Activated naive CD4-positive, alpha-beta T cell treated with Interleukin-2 at 50 U/mL for 16 hours (primary cell): ENCODE measurements at places on chromosomes 1 and 21.

DNA sequence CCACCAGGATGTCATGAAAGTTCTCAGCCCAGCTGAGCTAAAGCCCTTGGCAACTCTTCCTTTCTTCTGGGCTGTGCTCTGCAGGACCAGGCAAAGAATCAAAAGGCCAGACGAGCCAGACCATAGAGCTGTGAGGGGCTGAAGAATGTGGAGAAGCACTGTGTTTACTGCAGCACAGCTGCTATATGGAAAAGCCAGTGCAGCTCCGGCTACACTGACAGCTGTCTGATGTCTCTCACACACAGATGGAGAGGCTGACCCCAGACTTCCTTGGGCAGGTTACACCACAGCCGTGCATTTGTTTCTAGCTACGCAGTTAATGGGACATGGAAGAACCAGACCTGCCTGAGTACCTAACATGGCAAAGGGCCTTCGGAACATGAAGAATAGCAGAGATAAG, 40.3 kb downstream of the CD247 start:
- DNase-seq: no peak

- DNase-seq: no peak
These were observed 1640.2 kb upstream of the PRMT6 start for GRCh38 chr1:105416261-105416660.

DNA sequence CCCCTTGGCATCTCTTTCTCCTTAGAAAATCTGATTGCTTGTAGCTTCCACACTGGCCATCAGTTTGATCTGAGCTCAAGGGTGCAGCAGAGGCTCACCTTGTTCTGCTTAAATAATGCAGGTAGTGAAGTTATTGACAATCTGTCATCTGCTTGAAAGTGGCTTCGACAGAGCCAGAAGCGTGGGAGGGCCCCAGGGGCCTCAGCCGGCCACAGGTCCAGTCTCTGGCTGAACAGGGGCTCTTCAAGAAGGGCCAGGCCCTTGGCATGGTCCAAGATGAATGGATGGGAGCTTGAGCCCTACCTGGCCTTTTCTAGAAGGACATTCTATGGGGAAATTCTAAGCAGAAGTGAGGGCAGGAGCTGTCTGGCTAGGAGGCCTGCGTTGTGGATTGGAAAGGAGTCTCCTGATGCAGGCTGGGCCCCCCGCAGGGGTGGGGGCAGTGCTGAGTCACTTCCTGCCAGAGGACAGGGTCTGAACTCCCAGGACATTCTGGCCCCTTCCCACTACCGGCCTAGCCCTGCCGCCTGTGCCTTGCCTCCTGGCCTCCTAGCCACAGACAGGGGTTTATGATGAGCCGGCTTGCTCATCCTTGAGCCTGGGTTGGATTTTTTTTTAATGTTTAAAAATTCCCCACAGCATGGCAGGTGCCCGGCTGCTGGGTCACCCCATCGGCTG, 162.3 kb upstream of the VAMP3 start:
- DNase-seq: no peak

GRCh38 chr1:36448530-36449056, 1.7 kb downstream of the OSCP1 start:
- no peak for DNase-seq

DNA sequence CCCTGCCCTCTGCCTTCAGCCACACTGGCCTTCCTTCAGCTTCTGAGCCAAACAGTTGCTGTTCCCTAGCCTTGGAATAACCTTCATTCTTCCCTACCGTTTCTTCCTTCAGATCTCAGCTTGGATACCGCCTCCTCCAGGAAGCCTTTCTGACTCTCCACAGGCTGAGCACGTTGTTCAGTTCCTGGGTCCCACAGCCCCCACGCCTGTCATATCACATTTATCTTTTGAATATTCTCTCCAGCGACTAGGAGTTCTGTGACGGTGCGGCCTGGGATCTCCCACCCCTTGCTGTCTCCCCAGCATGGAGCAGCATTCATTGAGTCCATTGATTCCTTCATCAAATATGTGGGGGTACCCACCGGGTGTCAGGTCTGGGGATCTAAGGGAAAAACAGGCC, 39.2 kb downstream of the EPHA2 start:
- no peak for DNase-seq

- DNase-seq: no peak
These were observed 30.4 kb downstream of the CDC14A start for GRCh38 chr1:100382657-100383056.

GRCh38 chr1:244439391-244440032, 12.2 kb downstream of the ADSS2 start:
- DNase-seq: no peak

DNA sequence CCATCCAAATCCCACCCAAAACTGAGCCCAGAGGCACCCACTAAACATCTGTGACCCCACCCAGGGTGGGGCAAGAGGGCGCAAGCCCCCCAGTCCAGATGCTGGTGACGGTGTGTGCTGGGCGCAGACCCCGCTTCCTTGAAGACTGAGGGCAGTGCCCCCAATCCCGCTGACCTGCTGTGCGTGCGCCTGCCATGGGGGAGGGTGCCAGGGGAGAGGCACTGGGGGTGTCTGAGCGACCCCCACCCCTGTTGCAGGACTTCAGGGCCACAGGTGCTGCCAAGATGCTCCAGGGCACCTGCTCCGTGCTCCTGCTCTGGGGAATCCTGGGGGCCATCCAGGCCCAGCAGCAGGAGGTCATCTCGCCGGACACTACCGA, 13.3 kb downstream of the COL6A2 start:
- no peak for DNase-seq

GRCh38 chr1:246689409-246690008, 34.7 kb upstream of the SCCPDH start:
- peak; percentile 22 for DNase-seq

- no peak for DNase-seq
These were observed 124.5 kb downstream of the PTPRC start for GRCh38 chr1:198763298-198763714.

- DNase-seq: peak; percentile 26
These were observed 67.5 kb upstream of the CD1D start for GRCh38 chr1:158112994-158113758.

DNA sequence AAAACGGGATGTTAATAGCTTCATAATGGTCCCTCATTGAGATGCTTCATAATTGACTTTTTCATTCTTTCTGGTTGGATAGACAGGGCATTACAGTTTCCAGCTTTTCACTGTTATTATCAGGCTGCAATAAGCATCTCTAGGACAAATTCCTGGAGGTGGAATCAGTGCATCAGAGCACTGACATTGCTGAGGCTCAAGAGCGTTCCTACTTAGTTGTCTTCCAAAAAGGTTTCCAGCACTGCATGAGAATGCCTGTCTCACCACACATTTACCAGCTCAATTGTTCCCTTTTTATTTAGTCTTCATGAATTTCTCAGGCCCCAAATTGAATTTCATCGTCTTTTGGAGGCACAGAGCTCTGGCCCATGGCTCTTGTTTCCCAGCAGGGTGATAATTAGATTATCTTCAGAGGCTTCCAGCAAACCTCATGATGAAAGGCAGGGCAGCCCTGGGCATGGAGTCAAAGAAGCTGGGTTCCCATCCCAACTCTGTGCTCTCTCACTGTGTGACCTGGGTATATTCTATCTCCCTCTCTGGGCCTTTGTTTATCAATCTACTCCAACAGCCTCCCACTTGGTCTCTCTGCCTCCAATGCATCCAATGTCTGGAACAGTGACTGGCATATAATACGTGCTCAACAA, 451.4 kb downstream of the PTPRU start:
- DNase-seq: no peak

DNA sequence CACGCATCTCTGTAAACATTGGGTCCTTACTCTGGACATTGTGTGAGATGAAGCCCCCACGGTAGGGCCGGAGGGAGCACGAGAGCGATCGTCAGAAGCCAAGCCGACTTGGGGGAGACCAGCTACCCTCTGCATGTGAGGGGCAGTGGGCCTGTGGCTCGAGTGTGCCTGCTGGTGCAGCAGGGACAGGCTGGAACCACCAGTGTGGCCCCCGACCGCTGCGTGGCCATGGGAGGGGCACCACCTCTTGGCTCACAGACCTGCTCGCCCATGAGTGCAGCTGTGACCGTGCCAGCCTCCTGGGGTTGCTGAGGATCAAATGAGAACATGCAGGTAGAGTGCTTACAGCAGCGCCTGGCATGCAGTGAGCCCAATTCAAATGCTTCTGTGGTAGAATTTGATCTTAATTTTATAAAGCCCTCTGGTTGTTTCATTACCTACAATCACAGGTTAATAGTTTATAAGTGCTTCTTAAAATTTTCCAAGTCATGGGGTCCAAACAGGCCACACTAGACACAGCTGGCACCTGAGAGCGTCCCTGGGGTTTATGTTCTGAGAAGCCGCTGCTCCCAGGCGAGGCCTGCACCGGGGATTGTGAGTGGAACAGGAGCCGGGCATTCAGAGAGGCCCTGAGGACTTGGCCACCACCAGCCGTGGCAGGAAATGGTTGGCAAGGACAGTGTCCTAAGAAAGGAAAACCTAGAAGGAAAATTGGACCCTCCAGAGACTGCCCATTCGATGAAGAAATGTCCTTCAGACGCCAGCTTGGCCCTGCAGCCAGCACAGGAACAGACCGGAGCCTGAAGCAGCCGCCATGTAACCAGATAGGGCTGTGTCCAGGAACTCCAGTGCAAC, 22.6 kb upstream of the ADARB1 start:
- DNase-seq: no peak

DNA sequence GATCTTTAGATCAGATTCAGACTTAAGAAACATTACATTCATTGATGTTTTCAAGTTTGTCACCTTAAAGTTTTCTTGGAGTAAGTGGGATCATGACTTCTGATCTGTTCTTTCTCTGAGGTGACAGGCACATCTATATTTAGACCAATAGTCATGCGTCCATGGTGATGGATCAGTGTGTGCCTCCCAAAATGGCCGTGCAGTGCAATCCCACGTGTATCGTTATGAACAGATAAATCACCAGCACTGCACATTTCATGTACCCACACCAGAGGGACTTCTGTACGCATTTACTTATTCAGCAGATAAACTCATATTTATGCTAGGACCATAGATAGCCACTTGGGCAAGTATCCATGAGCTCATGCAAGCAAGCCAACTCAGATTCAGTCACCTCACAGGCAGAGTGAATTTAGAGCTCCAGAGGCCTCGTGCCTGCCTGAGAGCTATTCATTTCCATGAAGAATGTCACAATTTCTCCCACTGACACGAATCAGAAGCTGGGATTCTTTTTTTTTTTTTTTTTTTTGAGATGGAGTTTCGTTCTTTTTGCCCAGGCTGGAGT, 13.9 kb upstream of the WDR26 start:
- no peak for DNase-seq

DNA sequence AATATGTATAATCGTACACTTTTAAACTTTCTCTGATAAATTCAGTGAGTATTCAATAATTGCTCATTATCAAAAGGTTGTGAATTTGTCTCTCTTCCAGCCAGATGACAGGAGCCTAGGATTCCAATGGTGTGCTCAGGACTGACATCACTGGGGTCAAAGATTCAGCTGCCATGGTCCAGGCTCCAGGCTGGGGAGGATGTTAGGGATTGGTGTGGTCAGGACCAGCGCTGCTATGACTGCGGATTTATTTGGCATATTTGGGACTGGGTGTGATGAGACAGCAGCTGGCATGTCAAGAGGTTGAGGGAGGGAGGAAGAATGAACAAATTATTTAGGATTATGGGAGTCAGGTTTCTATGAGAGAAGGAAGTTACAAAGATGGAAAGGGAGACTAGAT, 48.2 kb upstream of the ABCA4 start:
- no peak for DNase-seq

DNA sequence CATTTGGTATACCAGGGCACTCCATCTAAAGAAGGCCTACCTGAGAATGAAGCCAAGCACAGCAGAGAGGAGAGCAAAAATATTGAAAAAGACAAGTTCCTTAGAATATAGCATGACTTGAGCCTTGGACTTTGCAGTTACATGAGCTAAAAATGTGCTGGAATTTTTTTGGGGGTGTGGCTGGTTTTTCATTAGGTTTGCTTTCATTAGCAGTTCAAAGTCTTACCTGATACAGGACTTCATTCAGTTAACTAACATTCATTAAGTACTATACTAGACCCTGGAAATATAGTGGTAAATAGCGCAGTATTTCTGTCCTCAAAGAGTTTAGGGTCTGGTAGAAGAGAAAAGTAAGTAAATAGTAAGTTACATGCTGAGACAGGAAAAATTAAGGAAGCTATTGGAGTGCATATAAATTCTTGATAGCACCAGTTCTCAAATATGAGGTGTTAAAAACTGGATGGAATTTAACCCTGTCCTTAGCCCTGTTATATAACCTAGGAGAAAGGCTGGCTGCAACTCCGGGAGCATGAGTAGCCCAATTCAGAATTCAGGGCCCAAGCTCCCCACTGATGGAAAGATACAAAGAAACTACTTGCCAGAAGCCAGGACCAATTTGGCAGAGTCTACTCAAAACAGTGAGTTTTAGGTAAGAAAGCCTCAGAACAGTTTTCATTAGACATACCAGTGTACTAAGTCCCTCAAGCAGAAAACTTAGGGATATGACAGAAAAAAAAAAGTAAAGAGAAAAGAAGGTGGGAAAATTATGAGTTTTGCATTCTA, 3.1 kb upstream of the DOCK7 start:
- no peak for DNase-seq

DNA sequence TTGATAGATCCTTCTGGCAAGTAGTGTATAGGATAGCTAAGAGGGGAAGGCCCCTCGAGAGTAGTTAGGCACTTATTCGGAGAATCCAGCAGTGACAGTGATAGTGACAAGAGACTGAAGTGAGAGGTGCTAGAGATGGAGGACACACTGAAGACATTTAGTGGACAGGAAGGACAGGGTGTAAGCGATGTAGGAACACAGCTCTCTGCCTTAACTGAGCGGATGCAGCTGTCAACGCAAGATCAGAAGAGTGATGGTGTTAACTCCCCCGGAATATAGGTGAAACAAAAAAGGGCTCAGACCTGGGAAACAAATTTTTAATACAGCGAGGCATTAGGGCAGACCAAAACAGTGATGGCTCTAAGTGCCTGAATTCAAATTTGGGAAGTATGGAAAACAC, 15.8 kb downstream of the SOD1 start:
- DNase-seq: no peak

DNA sequence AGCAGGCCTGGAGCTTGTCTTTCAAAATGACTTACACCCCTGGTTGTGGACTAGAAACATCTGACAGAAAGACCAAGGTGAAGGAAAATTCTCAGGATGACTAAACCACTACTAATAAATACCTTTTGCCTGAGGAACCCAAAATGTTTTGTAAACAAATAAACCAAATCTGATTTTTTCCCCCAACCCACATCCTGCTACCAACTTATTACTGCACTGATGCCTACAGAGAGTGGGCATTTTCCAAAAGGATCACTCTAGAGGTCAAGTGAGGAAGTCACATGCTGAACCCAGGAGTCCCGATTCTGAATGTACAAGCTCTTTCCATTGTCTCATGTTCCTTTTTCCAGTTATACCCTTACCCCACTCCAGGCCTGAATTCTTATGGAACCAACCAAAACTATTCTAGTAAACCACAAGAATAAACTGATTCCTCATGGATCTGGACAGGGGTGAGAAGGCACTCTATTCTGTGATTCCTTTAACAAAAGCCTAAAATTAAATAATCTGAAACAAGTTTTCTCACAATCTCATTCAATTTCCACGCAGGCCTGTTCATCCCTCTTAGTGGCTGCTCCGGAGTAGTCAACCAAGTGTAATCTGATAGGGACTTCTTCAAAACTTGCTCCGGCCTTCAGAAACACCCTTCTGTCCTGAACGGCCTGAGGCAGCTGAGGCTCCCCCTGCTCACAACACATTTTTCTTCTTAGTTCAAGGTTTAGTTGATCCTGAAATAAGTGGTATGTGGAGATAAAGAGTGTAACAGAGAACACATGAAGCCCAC, 1.4 kb downstream of the PI4KB start:
- no peak for DNase-seq

- no peak for DNase-seq
These were observed 103.9 kb upstream of the EDN2 start for GRCh38 chr1:41588334-41588875.
